ENCODE measurements at places on chromosomes 2 and 18. TPM values are rescaled to one million over a fixed set of nuclear protein-coding genes. Genes with fewer than 3 reads are reported as not detected.

- DNase-seq = no peak
Observed at GRCh38 chr18:27378431-27379095, 193.5 kb upstream of the CHST9 start.

SAG gene
- 0.17 TPM for total RNA-seq

GRCh38 chr2:104872866-104873688 is 19.2 kb downstream of the POU3F3 start:
- peak; percentile 80 for DNase-seq

GRCh38 chr2:133484784-133485183 is 83.5 kb downstream of the NCKAP5 start:
- no peak for DNase-seq

DNA sequence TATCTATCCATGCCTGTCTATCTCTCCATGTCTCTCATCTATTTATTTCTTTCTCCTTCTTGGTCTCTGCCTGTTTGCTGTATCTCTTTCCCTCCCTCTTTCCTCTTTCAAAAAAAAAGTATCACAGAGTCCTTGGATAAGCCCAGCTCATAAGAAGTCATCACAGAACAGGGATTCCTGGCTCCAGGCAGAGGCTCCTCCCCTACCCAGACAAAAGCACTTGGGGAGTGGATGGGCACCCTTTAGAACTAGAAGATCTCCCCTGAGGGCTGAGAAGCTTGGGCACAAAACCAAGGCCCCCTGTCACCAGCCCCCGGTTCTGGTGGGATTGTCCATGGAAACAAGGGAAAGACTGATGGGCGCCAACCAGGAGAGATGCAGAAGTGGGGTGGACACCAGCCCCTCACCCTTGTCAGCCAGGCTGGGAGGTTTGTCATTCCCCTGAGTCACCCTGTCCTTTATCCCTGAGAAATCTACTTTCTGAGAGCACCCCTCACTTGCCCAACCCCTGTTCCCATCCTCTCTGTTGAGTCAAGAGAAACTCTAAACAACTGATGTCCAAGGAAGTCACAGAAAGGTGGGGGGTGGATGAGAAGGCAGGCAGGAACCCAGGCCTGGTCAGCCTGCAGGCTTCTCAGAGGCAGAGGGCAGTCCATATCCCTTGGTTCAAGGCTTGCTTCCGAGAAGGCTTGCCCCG is 127.1 kb downstream of the TNS1 start:
- DNase-seq = no peak

- no peak for DNase-seq
Observed at GRCh38 chr2:45883603-45884000, 232.1 kb downstream of the PRKCE start.

GRCh38 chr2:105812180-105813044 is 67.7 kb downstream of the NCK2 start:
- no peak for DNase-seq

GRCh38 chr2:17231394-17231965 is 286.8 kb downstream of the RAD51AP2 start:
- no peak for DNase-seq

DNA sequence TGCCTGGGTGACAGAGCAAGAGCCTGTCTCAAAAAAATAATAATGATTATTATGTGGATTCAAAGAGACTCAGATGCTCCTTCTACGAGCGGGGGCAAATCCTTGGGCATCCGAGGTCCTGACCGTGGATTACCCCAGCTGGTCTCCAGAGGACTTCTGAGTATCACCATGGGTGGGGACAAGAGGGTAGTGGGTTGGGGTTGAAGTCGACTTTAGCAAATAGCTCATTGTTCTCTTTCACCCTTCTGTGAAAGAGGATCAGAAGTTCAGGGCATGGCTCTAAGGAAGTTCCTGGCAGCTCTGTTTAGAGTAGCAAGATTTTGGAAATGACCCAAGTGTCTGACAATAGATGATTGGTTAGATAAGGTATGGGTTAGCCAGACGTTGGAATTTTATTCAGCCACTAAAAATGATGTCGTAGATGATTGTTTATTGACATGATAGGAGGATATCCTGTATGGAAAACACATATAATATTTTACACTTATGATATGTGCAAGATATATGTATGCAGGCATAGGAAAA is 59.0 kb upstream of the SPRED2 start:
- DNase-seq = no peak

DNA sequence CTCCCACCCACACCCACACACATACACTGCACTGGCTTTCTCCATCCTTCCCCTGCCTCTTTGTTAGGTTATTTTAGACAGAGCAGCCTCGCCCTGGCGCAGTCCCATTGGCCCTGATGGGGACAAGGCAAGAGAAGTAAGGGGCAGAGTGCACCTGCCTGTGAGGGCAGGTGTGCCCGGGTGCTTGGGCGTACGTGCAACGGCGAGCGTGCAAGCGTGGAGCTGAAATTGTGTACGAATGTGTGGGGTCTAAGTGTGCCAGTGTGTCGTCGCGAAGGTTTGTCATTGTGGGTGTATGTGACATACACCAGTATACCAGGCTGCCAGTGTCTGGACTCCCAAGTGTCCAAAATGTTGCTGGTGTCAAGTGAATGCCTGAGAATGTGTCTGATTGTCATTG is 544 bp downstream of the LRATD1 start:
- no peak for DNase-seq

DNA sequence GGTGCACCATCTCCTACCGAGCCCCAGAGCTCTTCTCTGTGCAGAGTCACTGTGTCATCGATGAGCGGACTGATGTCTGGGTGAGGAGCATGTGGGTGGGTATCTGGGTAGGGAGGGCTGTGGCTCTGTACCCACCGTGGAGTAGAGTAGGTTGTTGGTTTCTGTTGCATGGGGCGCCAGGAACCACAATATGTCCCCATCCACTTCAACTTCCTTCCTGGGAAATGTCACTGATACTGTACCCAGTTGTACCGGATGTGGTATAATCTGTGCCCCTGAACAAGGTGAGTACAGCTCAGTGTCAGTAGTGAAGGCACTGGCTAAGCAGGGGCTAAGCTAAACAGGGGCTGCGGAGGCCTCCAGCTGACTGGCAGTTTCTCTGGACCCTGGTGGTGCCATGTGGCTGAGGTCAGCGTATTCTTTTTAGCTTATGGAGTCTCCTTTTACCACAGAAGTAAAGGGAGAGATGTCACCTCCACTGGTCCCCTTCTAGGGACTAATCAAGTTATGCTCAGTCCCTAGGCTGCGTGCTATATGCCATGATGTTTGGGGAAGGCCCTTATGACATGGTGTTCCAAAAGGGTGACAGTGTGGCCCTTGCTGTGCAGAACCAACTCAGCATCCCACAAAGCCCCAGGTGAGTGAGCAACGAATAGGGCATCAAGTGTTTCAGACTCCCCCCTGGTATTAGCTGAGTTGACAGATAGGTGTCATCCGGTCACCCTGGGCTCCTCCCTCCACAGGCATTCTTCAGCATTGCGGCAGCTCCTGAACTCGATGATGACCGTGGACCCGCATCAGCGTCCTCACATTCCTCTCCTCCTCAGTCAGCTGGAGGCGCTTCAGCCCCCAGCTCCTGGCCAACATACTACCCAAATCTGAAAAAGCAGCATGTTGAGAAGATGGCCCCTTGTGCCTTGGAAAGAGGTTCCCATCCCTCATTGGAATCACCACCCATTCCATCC is 2.7 kb downstream of the STK16 start:
- peak; percentile 55 for DNase-seq

DNA sequence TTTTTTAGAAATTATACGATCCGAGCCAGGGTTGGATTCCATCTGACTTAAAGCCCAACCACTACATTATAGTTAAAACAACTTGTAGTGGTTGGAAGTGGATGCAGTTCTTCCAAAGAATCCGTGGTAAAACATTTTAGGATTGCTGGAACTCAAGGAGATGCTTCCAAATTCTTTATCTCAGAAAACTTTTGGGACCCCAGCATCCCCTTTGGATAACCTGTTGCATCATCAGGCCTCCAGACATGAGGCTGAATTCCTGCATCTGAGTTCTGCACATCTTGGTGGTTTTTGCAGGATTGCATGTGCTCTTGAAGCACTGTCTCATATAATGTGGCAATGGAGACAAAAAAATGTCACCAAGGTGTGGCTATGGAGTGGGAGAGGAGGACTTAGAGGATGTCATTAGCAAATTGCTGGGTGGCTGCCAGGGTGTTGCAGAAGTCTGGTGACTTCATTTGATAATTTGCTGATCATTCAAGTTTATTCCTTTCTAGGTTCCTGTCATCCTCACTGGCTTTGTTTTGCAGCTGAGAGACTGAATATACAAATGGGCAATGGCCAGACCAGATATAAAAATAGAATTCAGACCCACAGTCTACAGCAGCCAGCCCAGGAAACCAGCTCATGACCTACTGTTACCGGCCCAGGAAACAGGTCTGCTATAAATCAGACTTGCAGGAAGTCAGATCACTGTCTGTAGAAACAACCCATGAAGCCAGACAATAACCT is 207.7 kb downstream of the BCL2 start:
- no peak for DNase-seq

TGFA gene
- total RNA-seq = not detected

POTEI gene
- total RNA-seq = not detected

INPP4A gene
- total RNA-seq = 22.5 TPM

FKBP1B gene
- 3.8 TPM for total RNA-seq

DNA sequence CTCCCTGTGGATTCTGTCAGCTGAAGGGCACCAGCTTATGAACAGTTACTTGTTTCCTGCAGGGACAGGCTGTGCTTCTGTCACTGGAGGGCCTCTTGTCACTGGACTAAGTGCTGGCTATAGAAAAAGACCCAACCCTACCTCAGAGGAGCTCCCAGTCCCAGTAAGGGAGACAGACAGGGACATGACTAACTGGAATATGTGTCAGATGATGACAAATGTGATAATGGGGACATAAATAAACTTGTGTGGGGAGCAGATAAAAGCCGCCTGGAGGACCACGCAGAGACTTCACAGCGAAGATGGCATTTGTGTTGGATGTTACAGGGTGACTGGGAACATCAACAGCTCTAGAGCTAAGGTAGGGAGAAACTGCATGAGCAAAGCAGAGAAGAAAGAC is 95.0 kb downstream of the MAPRE2 start:
- no peak for DNase-seq

GRCh38 chr2:28276076-28276618 is 116.5 kb upstream of the FOSL2 start:
- DNase-seq = no peak

C2orf15 gene
- total RNA-seq = 1.0 TPM

GRCh38 chr2:127072970-127073369 is 34.0 kb downstream of the BIN1 start:
- no peak for DNase-seq

RUFY4 gene
- total RNA-seq = not detected
